ENCODE measurements at places on chromosomes 4 and X. TPM values are rescaled to one million over a fixed set of nuclear protein-coding genes. Genes with fewer than 3 reads are reported as not detected.

Gene ZDHHC15
- total RNA-seq = 0.59 TPM

Gene TECRL
- total RNA-seq = not detected

Gene PPP2R2C
- not detected for total RNA-seq

Gene PITX2
- total RNA-seq = 0.36 TPM

Gene KIT
- 0.29 TPM for total RNA-seq

Gene FAM184B
- total RNA-seq = under 0.01 TPM

Gene PNMA3
- not detected for total RNA-seq

Gene CD40LG
- not detected for total RNA-seq

Gene NAP1L2
- not detected for total RNA-seq

Gene PIM2
- 4.7 TPM for total RNA-seq

Gene CORIN
- 0.88 TPM for total RNA-seq

Gene MAGED4
- 58.6 TPM for total RNA-seq

Gene LAS1L
- 13.3 TPM for total RNA-seq

Gene CSTF2
- total RNA-seq = 6.5 TPM

Gene SOX3
- total RNA-seq = not detected

Gene CXorf49
- total RNA-seq = not detected

Gene GAGE13
- total RNA-seq = not detected

Gene MAP7D2
- total RNA-seq = under 0.01 TPM

Gene NOX1
- total RNA-seq = not detected

Gene ARMCX1
- total RNA-seq = 67.7 TPM

Gene PFKFB1
- total RNA-seq = not detected

Gene DEFB131A
- total RNA-seq = not detected

Gene DTHD1
- total RNA-seq = not detected

Gene CLDN22
- total RNA-seq = not detected

Gene VCX2
- not detected for total RNA-seq

Gene COL4A6
- total RNA-seq = not detected

Gene DDX53
- not detected for total RNA-seq

Gene DIPK2B
- total RNA-seq = not detected

Gene MID2
- total RNA-seq = 23.6 TPM

Gene FRMD7
- 1.5 TPM for total RNA-seq

Gene TCEAL3
- total RNA-seq = 13.0 TPM

Gene PHKA1
- total RNA-seq = 4.7 TPM

Gene NAA11
- total RNA-seq = not detected

Gene BMPR1B
- total RNA-seq = 7.1 TPM

Gene CLDN34
- total RNA-seq = under 0.01 TPM

Gene RAP1GDS1
- total RNA-seq = 62.8 TPM

Gene PDGFRA
- total RNA-seq = 316 TPM

Gene FAAH2
- under 0.01 TPM for total RNA-seq

Gene CYLC1
- total RNA-seq = not detected

Gene FAM114A1
- total RNA-seq = 392 TPM

Gene TLL1
- total RNA-seq = 0.36 TPM

Gene TCEAL5
- not detected for total RNA-seq

Gene MAGEB2
- total RNA-seq = not detected

Gene CENPVL1
- total RNA-seq = not detected

Gene FGF2
- 69.2 TPM for total RNA-seq

Gene FGF5
- total RNA-seq = 7.7 TPM

Gene CT45A3
- not detected for total RNA-seq

Gene NSUN7
- 0.29 TPM for total RNA-seq

Gene TLR10
- total RNA-seq = under 0.01 TPM

Gene SHROOM3
- 9.8 TPM for total RNA-seq

Gene GSX2
- total RNA-seq = not detected

Gene INTU
- 8.3 TPM for total RNA-seq

Gene ABCG2
- total RNA-seq = 0.59 TPM

Gene IL2
- not detected for total RNA-seq

Gene MAGEA8
- total RNA-seq = not detected

Gene SOD3
- total RNA-seq = 2.1 TPM

Gene ADGRA3
- total RNA-seq = 25.3 TPM
